ENCODE measurements at places on chromosomes 11 and 22. TPM values are rescaled to one million over a fixed set of nuclear protein-coding genes. Genes with fewer than 3 reads are reported as not detected.

DNA sequence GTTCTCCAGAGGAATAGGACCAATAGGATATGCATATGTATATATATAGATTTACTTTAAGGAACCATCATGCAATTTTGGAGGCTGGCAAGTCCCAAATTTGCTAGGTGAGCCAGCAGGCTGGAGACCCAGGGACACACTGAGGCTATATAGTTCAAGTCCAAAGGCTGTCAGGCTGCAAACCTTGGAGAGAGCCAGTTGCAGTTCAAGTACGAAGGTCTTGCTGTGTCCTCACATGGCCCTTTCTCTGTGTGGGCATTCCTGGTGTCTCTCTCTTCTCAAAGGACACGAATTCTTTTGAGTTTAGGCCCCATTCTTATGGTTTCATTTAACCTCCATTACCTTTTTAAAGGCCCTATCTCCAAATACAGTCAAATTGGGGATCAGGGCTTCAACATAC, 134.4 kb upstream of the SORL1-AS1 start:
- no peak overlapping the region for H3K4me3 ChIP-seq
- peaks cover 8% of the 10 kb centered on the region for H3K4me1 ChIP-seq
- DNase-seq: no peak
- no peaks in the 10 kb centered on the region for H3K27me3 ChIP-seq
- no peak overlapping the region for H3K27ac ChIP-seq

OR10A2 gene
- not detected for total RNA-seq

GRCh38 chr11:9535189-9535781, 38.2 kb upstream of the WEE1 start:
- no peak overlapping the region for H3K27ac ChIP-seq
- peak; percentile 74 for DNase-seq
- no peaks in the 10 kb centered on the region for H3K36me3 ChIP-seq
- no peak overlapping the region for H3K4me3 ChIP-seq

- no peak overlapping the region for H3K4me3 ChIP-seq
- no peak for DNase-seq
- H3K27me3 ChIP-seq: no peaks in the 10 kb centered on the region
- H3K27ac ChIP-seq: no peak overlapping the region
- no peaks in the 10 kb centered on the region for H3K36me3 ChIP-seq
These were observed 133.2 kb downstream of the SLC17A6 start for GRCh38 chr11:22471385-22471784.

DNA sequence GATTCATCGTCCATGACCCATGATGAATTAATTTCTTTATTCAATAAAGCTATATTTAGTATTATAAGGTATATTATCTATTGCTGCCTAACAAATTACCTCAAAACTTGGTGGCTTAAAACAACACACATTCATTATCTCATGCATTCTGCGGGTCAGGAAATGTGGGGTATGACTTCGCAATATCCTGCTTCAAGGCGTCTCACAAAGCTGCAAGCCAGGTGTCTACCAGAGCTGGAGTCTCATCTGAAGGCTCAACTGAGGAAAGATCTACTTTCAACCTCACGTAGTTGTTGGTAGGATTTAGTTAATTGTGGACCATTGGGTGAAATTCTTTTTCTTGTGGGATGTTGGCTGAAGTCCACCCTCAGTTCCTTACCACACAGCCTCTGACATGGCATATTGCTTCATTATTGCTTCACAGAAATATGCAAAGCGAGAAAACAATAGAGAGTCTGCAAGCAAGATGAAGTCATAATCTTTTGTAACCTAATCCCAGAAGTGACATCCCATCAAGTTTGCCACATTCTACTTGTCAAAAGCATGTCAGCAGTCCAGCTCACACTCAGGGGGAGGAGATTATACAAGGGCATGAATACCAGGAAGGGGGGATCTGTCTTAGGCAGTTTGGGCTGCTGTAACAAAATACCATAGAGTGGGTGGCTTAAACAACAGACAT, 45.1 kb downstream of the KREMEN1 start:
- H3K36me3 ChIP-seq: no peaks in the 10 kb centered on the region
- H3K4me3 ChIP-seq: no peak overlapping the region
- H3K27me3 ChIP-seq: no peaks in the 10 kb centered on the region
- H3K27ac ChIP-seq: no peak overlapping the region
- no peaks in the 10 kb centered on the region for H3K4me1 ChIP-seq
- no peak for DNase-seq

UNC93B1 gene
- 31.5 TPM for total RNA-seq

NDUFA6 gene
- 52.9 TPM for total RNA-seq

- H3K27ac ChIP-seq: no peak overlapping the region
- H3K4me1 ChIP-seq: peaks cover 3% of the 10 kb centered on the region
- no peaks in the 10 kb centered on the region for H3K27me3 ChIP-seq
- peaks cover 5% of the 10 kb centered on the region for H3K36me3 ChIP-seq
- H3K4me3 ChIP-seq: no peak overlapping the region
- DNase-seq: no peak
These were observed 14.8 kb upstream of the RBM4B start for GRCh38 chr11:66692446-66692845.

ADAMTS8 gene
- total RNA-seq: 0.82 TPM

DNA sequence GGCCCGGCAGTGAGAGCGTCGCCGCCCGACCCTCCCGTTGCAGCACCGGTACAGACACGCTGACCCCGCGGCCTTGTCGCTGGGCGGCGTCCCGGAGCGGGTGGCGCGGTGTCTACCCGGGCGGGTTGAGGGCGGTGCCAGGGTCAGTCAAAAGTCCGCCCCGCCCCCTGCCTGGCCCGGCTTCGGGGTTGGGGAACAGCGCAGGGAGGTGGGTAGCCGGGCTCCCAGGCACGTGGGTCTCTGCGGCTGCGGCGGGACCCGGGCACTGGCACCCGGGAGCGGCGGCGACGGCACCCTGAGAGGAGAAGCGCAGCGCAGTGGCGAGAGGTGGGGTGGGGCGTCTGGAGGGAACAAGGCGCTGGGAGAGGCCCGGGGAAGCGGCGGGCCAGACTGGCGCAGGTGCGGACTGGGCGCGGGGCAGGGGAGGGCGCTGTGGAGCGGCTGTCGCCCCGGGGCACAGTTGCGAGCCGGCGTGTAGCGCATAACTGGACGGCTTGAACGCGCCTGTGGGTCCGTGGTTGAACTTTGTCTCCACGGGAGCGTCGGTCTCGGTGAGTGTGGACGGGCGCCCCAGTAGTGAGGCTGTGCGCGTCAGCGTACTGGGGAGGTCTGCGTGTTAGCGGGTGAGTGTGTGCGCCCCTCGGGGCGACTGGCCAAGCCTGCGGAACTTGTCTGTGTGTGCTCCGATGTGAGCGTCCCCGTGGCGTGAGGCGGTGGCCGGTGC, at the start of gene P2RY2:
Gene P2RY2 (plus strand): TSS at position 176 of the 724 bp plus-strand sequence. CDS start 15,879 bp downstream, outside the sequence.
- H3K27me3 ChIP-seq: no peaks in the 10 kb centered on the region
- H3K36me3 ChIP-seq: no peaks in the 10 kb centered on the region
- H3K4me1 ChIP-seq: no peaks in the 10 kb centered on the region
- DNase-seq: peak; percentile 53
- H3K4me3 ChIP-seq: peak within 1 kb of the TSS; percentile 41
- peak within 1 kb of the TSS; percentile 25 for H3K27ac ChIP-seq

DNA sequence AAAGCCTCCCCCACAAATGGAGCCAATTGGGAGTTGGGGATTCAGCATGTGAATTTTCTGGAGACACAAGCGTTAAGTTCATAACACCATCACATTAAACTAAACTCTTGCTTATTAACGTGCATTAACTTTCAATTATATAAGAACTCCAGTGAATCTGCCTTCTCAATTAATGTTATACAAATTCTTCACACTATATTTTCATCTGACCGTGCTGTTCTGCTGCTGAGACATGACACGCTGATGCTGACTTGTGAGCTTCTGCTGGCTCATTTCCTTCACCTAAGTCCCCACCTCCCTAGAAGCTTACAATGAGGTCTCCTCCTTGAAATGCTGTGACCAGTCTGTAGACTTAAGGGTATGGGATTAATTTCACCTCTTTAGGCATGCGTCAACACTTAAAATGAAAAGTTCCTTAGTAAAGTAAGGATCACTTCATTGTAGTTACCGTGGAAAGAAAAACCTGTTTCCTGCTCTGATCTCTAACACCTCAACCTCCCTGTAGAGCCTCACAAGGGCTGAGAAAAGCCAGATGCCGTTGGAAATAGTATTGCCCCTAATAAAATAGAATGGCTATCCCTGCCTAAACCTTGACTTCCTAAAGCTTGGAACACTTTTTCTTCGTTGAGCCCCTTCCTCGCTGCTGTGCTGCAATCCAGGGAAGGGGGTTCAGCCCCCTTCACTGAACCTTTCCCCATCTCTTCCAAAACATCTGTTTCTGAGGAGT, 2.2 kb downstream of the HBG2 start:
- no peaks in the 10 kb centered on the region for H3K36me3 ChIP-seq
- H3K4me3 ChIP-seq: no peak overlapping the region
- no peaks in the 10 kb centered on the region for H3K27me3 ChIP-seq
- H3K4me1 ChIP-seq: no peaks in the 10 kb centered on the region
- H3K27ac ChIP-seq: no peak overlapping the region

DNA sequence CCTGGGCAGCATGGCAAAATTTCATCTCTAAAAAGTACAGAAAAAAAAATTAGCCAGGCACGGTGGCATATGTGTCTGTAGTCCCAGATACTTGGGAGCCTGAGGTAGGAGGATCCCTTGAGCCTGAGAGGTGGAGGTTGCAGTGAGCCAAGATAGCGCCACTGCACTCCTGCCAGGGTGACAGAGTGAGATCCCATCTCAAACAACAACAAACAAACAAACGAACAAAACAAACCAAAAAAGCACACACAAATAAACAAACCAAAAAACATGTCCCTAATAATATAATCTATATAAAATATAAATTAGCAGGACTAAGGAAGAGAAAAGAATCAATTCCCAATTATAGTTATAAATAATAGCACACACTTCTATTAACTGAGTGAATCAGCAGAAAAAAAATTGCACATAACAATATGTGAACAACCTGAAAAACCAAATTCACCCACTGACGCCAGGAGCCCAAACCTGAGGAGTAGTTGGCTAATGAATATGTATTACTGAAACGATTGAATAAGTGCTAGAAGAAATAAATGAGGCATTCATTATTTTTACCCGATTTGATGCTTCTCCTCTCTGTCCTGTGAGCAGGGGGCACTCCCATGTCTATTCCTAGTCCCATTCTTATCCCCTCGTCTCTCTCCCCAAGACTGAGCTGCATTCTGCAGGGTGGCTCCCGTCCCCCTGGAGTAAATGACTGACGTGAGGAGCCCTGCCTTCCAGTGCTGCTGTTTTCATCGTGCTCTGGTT, 108.2 kb upstream of the TOP3B start:
- no peak for DNase-seq
- H3K27ac ChIP-seq: no peak overlapping the region
- H3K4me3 ChIP-seq: no peak overlapping the region
- H3K4me1 ChIP-seq: no peaks in the 10 kb centered on the region
- H3K27me3 ChIP-seq: peaks cover 2% of the 10 kb centered on the region
- H3K36me3 ChIP-seq: no peaks in the 10 kb centered on the region

CRYBB3 gene
- 0.36 TPM for total RNA-seq

DNA sequence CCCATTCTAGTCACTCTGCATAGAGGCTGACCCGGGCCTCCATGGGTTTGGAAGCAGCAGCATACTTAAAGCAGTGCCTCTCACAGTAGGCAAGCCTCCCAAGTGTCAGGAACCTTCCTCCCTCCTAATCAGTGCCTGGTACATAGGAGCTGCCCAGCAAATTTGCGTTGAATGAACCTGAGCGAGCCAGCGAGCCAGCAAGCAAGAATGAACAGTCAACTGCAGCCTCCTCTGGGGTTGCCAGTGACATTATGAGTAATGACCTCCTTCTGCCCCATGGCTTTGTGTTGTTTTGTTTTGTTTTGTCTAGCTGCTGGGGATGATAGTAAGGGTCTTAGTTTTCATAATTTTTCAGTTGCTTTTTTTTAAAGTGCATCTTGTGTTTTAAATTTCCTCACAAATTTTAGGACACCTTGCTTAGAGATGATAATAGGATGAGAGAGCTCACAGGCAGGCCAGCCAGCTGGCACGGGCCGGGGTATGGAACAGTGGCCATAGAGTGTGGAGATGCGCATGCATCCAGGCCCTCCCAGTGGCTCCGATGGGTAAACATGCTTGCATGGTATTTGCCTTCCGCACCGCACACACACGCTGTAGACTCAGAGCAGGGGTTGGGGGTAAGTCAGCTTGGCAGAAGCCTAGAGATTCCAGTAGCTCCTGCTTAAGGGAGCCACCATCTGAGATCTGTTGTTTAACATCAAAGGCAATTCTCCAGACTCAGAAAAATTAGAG, 36.1 kb downstream of the TTC12 start:
- no peaks in the 10 kb centered on the region for H3K4me1 ChIP-seq
- H3K36me3 ChIP-seq: no peaks in the 10 kb centered on the region
- no peak overlapping the region for H3K4me3 ChIP-seq
- no peaks in the 10 kb centered on the region for H3K27me3 ChIP-seq
- DNase-seq: no peak

GRCh38 chr22:41799486-41800347, 762 bp upstream of the CCDC134 start:
- peak; percentile 15 for DNase-seq
- no peaks in the 10 kb centered on the region for H3K27me3 ChIP-seq
- no peaks in the 10 kb centered on the region for H3K36me3 ChIP-seq

NRGN gene
- 1.8 TPM for total RNA-seq

DEUP1 gene
- 1.2 TPM for total RNA-seq

PRDM11 gene
- 15.3 TPM for total RNA-seq

POTEH gene
- 70.7 TPM for total RNA-seq

GRCh38 chr22:42473484-42474193, 41.4 kb upstream of the NFAM1 start:
- no peaks in the 10 kb centered on the region for H3K4me1 ChIP-seq
- H3K27me3 ChIP-seq: no peaks in the 10 kb centered on the region
- H3K4me3 ChIP-seq: no peak overlapping the region
- H3K27ac ChIP-seq: no peak overlapping the region
- no peaks in the 10 kb centered on the region for H3K36me3 ChIP-seq

DNA sequence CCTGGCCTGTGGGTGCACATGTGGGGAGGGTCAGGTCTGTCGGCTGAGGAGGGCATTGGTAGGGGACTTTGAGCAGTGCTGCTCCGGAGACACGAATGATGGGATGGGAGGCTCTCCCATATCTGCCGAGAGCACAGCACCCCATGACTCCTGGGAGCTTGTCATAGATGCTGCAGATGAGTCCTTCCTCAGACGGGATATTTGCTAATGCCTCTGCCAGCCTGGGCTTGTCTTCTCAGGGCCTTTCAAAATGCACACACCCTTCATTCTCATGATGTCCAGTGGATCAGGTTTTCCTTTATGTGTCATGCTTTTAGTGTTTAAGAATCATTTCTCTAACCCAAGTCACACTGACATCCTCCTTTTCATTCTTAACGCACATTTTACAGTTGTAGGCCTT, 8.1 kb upstream of the RNH1 start:
- H3K4me1 ChIP-seq: no peaks in the 10 kb centered on the region
- H3K27me3 ChIP-seq: no peaks in the 10 kb centered on the region
- peak; percentile 79 for DNase-seq
- no peaks in the 10 kb centered on the region for H3K36me3 ChIP-seq

DNA sequence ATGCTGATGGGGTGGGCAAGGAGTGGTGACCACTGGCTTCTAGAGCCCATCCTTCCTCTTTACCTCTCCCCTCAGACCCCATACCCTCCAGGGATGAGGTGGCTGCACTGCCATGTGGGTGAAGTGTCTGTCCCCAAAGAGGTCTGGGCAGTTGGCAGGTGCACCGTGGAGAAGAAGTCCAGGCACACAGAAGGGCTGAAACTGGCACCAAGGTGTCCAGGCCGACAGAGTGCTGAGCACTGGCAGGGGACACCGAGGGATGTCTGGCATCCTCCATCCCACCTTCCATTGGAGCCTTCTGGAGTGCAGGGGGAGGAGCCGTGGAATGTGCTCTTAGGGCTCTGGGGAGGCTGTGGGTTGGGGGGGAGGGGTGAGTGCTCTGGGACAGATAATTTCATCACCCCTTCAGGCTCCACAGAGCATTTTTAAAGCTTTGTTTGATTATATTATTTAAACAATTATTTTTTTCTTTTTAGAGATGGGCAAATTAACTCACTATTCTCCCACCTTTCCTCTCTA, 37.9 kb downstream of the PKNOX2 start:
- H3K4me1 ChIP-seq: no peaks in the 10 kb centered on the region
- H3K4me3 ChIP-seq: no peak overlapping the region
- no peak overlapping the region for H3K27ac ChIP-seq
- no peaks in the 10 kb centered on the region for H3K36me3 ChIP-seq
- no peak for DNase-seq

Data from prostate gland (tissue), 2 donors.